ENCODE measurements at places on chromosomes 1 and 21. TPM values are rescaled to one million over a fixed set of nuclear protein-coding genes. Genes with fewer than 3 reads are reported as not detected.

DNA sequence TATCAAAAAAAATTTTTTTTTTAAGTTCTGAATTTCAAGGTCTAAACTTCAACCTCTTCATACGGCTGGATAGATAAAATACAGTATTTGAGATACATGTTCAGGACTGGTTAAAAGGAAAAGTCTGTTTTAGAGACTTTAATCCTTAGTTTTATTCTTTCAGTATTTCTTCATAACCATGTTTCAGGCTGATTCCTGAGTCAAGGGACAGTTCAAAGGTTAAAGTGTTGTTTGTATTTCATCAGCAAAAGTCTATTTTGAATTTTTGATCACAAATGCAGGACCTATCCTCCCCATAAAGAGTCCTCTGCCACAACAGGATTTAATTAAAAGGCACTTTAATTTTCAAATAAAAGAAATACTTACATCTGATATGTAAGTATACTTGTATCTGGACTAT lies 53.5 kb downstream of the SELENOF start:
- no peaks in the 10 kb centered on the region for H3K36me3 ChIP-seq
- H3K4me3 ChIP-seq, result no peak overlapping the region
- peak overlapping the region; percentile 21 for H3K27ac ChIP-seq
- H3K27me3 ChIP-seq, result no peaks in the 10 kb centered on the region
- H3K4me1 ChIP-seq, result peaks cover 15% of the 10 kb centered on the region
- DNase-seq, result no peak

- H3K27me3 ChIP-seq, result no peaks in the 10 kb centered on the region
Measured at GRCh38 chr1:172843444-172843843, 184.5 kb downstream of the FASLG start.

DNA sequence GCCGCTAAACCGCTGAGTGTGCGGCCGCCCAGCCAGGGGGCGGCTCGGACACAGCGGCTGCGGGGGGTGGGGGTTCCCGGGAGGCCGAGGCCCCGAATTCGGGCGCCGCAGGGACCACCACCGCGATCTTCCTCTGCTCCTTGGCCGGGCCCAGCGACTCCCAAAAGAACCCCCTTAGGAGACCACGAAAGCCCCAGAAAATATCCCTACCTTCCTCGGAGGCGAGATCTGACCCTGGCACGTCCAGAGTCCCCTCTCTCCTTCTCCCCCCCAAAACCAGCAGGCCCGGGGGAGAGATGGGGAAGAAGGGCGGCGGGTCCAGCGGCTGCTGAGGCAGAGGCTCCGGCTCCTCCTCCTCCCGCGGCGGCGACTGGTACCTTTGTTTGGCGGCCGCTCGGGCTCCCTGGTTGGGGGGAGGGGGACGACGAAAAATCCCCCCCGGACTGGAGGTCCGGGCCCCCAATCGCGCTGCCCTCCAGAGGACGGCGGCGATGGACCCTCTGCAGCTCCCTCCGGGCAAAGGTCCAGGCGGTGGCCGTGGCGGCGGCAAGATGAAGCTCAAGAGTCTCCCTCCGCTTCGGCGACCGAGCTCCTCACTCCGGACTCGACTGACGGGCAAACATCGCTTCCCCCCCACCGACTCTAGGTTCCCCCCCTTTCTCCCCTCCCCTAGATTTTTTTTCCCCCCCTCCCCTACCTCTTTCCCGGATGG lies at the start of gene ARID4B:
TSS of gene ARID4B (minus strand) at position 621 of the 712 bp plus-strand sequence. CDS start 1,260 bp downstream, outside the sequence.
- peak; percentile 89 for DNase-seq
- H3K4me3 ChIP-seq, result peak within 1 kb of the TSS; percentile 85
- H3K27me3 ChIP-seq, result no peaks in the 10 kb centered on the region

- no peaks in the 10 kb centered on the region for H3K4me1 ChIP-seq
- H3K36me3 ChIP-seq, result no peaks in the 10 kb centered on the region
- DNase-seq, result no peak
- no peaks in the 10 kb centered on the region for H3K27me3 ChIP-seq
- no peak overlapping the region for H3K4me3 ChIP-seq
Measured at GRCh38 chr1:40645118-40645680, 20.3 kb downstream of the RIMS3 start.

DNA sequence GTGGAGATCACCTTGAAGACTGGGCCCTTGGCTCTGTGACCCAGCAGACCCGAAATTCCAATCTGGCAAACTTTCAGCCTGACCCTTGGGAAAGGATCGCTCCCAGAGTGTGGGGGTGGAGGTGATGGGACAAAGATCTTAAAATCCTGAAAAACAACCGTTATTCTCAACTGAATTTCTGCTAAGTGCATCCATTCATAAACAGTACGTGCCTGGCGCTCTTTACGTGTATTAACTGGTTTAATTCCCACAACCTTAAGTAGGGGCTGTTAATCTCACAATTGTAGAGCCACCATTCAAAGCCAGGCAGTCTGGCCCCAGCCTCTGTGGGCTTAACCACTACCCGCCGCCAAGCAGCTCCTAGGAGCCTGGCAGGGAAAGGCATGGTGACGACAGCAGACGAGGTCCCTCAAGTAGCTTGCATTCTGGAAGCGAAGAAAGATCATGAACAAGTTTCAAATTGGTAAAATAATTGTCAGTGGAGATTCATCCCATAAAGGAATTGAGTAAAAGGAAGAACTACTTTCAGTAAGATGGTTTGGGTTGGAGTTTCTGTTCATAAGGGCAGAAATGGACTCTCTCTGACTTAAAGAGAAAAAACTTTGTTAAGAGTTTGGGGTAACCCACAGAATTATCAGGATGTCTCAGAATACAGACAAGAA lies 11.4 kb upstream of the RGS16 start:
- DNase-seq, result no peak
- H3K4me3 ChIP-seq, result peak overlapping the region; percentile 36
- no peaks in the 10 kb centered on the region for H3K27me3 ChIP-seq
- H3K4me1 ChIP-seq, result peaks cover 53% of the 10 kb centered on the region
- H3K36me3 ChIP-seq, result no peaks in the 10 kb centered on the region

- H3K27me3 ChIP-seq, result no peaks in the 10 kb centered on the region
- H3K36me3 ChIP-seq, result no peaks in the 10 kb centered on the region
- no peak for DNase-seq
- peak overlapping the region; percentile 49 for H3K27ac ChIP-seq
Measured at GRCh38 chr1:179178183-179178582, 51.3 kb downstream of the ABL2 start.

- H3K4me3 ChIP-seq, result no peak overlapping the region
- H3K27me3 ChIP-seq, result no peaks in the 10 kb centered on the region
- H3K27ac ChIP-seq, result no peak overlapping the region
Measured at GRCh38 chr1:27302612-27303011, 19.4 kb upstream of the TMEM222 start.

GRCh38 chr1:10692401-10693021 lies 103.9 kb downstream of the CASZ1 start:
- H3K4me1 ChIP-seq, result peaks cover 4% of the 10 kb centered on the region
- DNase-seq, result no peak

DNA sequence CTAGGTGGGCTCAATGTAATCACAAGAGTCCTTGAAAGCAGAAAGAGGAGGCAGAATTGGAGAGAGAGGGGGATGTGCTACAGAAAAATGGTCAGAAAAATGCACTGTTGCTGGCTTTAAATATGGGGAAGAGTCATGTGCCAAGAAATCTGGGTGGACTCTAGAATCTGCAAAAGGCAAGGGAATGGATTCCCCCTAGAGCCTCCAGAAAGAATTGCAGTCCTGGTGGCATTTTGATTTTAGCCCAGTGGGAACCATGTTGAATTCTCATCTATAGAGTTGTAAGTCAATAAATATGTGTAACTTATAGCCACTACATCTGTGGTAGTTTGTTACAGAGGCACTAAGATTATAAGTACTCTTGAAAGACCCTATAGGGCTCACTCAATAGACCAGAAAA lies 210.3 kb downstream of the ASTN1 start:
- H3K27me3 ChIP-seq, result no peaks in the 10 kb centered on the region
- H3K27ac ChIP-seq, result no peak overlapping the region
- no peak for DNase-seq
- H3K36me3 ChIP-seq, result no peaks in the 10 kb centered on the region

DNA sequence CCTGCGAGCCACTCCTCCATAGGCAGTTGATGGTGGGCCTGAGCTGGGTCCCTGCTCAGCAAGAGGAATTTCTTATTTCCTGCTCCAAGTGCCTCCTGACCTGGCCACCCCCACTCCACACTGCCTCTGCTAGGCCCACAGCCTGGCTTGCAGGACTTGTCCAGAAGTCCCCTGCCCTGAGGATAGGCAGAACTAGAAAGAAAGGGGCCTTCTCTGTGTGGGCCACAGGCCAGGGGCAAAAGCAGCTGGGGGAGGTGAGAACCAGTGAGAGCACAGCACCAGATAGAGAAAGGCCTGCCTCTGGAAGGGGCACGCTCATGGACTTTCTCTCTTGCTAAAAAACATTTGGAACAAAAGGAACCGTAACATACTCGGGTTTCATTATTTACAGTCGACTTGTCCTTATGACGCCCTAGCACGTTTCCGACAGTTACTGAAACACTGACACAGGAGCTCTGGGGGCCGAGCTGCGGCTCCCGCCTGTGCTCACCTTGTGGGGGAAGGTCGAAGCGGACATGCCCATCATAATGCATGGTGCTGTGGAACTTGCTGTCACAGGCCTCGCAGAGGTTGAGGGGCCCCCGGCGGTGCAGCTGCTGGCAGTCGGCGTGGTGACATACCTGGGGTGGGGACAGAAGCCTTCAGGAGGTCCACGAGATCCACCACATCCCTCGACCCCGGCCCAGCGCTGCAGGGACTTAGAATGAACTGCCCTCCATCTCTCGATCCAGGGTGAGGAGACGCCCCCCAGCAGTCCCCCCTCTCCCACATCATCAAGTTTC lies 11.3 kb upstream of the TNFRSF25 start:
- H3K4me3 ChIP-seq, result no peak overlapping the region
- H3K27ac ChIP-seq, result no peak overlapping the region
- peaks cover 7% of the 10 kb centered on the region for H3K4me1 ChIP-seq
- DNase-seq, result no peak
- H3K27me3 ChIP-seq, result no peaks in the 10 kb centered on the region
- no peaks in the 10 kb centered on the region for H3K36me3 ChIP-seq

GRCh38 chr21:21163904-21164303 lies 165.7 kb downstream of the NCAM2 start:
- H3K27ac ChIP-seq, result no peak overlapping the region
- H3K4me3 ChIP-seq, result no peak overlapping the region
- no peaks in the 10 kb centered on the region for H3K27me3 ChIP-seq
- H3K4me1 ChIP-seq, result no peaks in the 10 kb centered on the region
- DNase-seq, result peak; percentile 42

DNA sequence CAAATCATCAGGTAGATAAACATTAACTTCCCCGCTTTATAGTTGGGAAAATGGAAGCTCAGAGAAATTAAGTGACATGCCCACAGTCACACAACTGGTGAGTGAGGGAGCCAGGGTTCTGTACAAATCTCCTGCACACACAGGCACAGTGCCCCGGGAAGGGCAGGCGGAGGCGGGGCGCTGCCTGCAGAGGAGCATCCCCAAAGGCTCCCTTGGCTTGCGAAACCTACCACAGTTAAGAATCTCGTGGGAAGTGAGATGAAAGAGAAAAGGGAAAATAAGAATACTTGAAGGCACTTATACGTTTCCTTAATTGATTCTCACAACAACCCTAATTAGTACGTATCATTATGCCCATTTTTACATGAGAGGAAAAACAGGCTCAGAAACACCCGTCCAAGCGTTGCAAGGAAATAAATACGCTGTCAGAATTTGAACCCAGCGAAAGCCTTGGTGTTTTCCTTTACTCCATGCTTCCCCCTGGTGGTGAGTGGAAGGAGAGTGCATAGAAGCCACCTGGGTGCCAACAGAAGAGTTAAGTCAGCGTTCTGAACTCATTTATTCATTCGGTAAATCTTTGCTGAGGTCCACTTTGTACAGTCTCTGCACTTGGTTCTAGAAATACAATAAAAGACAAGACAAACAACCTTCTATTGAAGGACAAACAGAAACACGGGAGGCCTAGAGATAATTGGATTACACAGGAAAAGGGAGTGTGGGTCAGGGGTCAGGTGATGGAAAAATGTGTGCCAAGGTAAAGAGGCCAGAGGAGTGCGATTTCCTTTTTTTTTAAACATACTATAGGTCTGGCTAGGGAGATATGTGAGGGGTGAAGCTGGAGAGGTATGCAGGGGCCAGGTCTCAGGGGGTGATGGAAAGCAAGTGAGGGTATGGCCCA lies 28.4 kb downstream of the ACP6 start:
- DNase-seq, result peak; percentile 38
- no peaks in the 10 kb centered on the region for H3K36me3 ChIP-seq
- H3K4me1 ChIP-seq, result no peaks in the 10 kb centered on the region
- no peak overlapping the region for H3K27ac ChIP-seq

GRCh38 chr1:21300774-21301173 lies 10.5 kb upstream of the ECE1 start:
- no peak overlapping the region for H3K4me3 ChIP-seq
- H3K4me1 ChIP-seq, result peaks cover 18% of the 10 kb centered on the region
- no peaks in the 10 kb centered on the region for H3K27me3 ChIP-seq
- no peak for DNase-seq
- H3K36me3 ChIP-seq, result no peaks in the 10 kb centered on the region
- H3K27ac ChIP-seq, result no peak overlapping the region

- no peaks in the 10 kb centered on the region for H3K4me1 ChIP-seq
- DNase-seq, result no peak
- H3K27me3 ChIP-seq, result 0 out of 2 replicates have a peak, but pooled peaks cover 3% of the 10 kb centered on the region
- H3K27ac ChIP-seq, result no peak overlapping the region
Measured at GRCh38 chr1:66084442-66084841, 291.7 kb downstream of the PDE4B start.

- no peaks in the 10 kb centered on the region for H3K27me3 ChIP-seq
- no peak for DNase-seq
- H3K4me3 ChIP-seq, result peak overlapping the region; percentile 81
- no peaks in the 10 kb centered on the region for H3K4me1 ChIP-seq
- peak overlapping the region; percentile 61 for H3K27ac ChIP-seq
Measured at GRCh38 chr1:100265562-100265930, 470 bp upstream of the RTCA start.

GRCh38 chr1:188466539-188466938 lies 1637.8 kb downstream of the PLA2G4A start:
- no peak overlapping the region for H3K4me3 ChIP-seq
- no peak for DNase-seq
- H3K36me3 ChIP-seq, result no peaks in the 10 kb centered on the region
- no peak overlapping the region for H3K27ac ChIP-seq
- H3K4me1 ChIP-seq, result no peaks in the 10 kb centered on the region
- no peaks in the 10 kb centered on the region for H3K27me3 ChIP-seq

- H3K4me3 ChIP-seq, result no peak overlapping the region
- H3K36me3 ChIP-seq, result no peaks in the 10 kb centered on the region
- H3K27ac ChIP-seq, result no peak overlapping the region
- H3K4me1 ChIP-seq, result peaks cover 10% of the 10 kb centered on the region
- no peak for DNase-seq
Measured at GRCh38 chr1:33466159-33466558, 6.3 kb upstream of the ZSCAN20 start.

The C1orf167 gene
- not detected for total RNA-seq

The FLG2 gene
- total RNA-seq, result not detected

The DNALI1 gene
- 1.0 TPM for total RNA-seq

The LRRC7 gene
- 0.29 TPM for total RNA-seq

The TMPRSS3 gene
- 0.45 TPM for total RNA-seq

The CAPN9 gene
- total RNA-seq, result not detected

The SYT2 gene
- total RNA-seq, result not detected

The SPATA6 gene
- not detected for total RNA-seq

The HCN3 gene
- total RNA-seq, result 0.97 TPM

The IL19 gene
- total RNA-seq, result not detected

The CLCA1 gene
- total RNA-seq, result not detected

The NEGR1 gene
- total RNA-seq, result 0.38 TPM
